Mammary epithelial cell (primary cell): ENCODE measurements at places on chromosomes 3 and 15. TPM values are rescaled to one million over a fixed set of nuclear protein-coding genes. Genes with fewer than 3 reads are reported as not detected.

DNA sequence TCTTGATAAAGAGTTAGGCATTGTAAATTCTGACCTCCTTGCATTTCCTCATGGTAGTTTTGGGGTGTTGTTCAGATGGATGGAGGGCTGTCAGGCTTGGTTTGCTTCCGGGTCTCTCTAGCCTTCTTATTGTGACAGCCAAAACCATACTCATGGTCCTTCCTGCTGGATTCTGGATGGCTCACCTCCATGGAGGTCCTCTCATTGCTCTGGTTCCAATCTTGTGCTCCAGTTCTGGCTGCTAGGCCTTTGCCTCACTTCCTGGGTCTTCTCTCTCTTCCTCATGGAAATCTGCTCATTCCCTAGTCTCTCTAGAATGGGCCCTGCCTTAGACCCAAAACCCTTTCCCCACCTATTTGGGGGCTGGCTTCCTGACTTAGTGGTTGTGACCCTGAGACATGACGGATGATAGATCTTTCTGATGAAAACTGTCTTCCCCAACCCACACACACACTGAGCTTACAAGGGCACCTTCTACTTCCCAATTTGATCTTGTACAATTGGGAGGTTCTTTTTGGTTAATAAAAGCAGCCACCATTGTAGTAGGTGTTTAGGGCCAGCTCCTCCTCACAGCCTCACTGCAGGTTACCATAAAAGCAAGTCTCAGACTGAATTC is 66.2 kb upstream of the XCR1 start:
- DNase-seq, result no peak

DNA sequence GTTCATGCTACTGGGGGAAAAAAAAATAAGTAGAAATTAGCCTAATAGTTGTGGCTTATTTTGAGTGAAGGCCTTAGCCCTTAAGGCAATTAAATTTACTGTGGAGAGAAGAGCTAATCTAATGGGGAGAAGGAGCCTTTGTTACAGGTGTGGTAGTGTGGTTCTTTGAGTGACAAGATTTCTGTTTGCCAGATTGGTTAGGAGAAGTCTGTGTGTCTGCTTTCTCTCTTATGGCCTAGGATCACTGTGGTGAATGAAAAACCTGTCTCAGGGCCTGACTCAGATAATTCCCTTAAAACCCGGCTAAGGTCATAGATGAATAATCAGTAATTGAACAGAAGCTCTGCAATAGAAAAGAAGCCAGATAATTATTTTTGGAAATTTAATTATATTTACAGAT is 27.0 kb downstream of the OPA1 start:
- no peak for DNase-seq

DNA sequence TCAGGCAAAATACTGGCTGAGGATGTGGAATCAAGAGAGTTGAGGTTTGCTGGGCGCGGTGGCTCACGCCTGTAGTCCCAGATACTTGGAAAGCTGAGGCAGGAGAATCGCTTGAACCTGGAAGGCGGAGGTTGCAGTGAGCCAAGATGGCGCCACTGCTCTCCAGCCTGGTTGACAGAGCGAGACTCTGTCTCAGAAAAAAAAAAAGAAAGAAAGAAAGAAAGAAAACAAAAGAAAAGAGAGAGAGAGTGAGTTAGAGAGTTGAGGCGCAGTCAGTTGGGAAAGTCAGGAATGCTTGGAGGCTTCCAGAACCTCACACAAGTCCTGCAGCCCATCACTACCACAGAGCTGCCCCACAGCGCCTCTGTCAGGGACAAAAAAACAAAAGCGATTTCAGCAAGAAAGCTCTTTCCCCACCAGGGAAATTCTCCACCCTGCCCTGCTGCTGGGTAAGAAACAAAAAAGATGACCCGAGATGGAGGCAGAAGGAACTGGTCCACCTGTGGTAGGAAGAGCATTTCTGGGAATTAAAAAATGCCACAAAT is 13.8 kb downstream of the HDC start:
- DNase-seq, result no peak

DNA sequence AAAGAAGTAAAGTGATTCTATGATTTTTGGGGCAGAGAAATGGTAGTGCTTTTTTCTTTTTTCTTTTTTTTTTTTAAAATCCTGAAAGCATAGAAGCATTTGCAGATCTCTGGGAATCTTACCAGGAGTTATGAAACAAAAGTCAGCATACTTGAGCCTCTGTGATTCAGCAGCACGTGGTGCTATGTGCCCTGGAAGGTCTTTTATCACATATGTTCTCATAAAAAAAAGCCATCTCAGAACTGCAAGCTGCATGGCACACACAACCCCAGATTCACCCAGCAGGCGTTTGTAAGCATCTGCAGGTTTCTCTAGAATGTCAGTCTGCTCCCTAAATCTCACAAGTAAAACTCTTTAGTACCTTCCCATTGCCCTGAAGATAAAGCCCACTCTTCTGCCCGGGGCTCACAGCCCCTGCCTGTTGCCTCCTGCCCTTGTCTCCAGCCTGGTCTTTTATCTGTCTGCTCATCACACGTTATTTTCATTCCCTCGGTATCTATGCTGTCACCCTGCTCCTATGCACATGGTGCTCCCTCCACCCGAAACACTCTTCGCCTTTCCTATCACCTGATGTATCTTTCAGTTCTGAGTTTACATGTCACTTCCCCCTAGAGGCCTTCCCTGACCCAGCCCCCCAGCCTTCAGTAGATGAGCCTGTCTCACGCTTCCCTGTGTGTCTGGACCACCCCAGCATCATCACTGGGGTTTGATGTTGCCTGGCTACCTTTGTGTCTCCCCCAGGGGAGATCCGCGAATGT is 72.4 kb downstream of the CHDH start:
- DNase-seq, result peak; percentile 40

DNA sequence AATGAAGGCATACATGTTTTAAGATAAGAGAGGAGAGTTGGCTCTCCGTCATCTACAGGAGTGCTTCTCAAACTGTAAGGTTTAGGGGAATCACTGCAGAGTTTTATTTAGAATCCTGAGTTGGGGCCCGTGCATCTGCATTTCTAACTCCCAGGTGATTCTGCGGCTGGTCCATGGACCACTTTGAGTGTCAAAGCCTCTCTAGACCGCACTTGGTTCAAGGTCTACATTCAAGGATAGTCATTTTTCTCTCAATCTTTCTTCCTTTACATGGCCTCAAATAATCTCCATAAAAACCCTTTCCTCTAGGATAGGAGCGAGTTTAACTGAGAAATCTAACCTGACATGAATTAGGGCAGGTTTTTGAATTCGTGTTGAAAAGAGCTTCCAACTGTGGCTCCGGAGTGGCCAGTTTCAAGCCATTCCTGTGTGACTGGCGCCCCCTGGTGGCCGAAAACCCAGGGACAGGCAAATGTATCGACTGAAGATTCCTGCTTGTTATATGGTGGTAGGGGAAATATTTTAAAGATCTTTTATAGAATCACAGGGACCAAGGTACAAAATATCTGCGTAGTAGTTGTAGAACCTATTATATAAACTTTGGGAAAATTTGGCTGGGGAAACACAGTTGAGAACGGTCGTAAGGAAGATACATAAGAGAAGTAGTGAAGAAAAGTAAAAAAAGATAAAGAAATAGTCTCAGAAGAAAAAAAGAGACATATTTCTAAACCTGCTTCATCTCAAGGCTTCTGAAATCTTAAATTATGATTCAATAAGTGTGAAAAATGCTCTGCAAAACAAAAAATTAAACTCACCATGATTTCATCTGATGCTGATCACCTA is 11.9 kb downstream of the GABRR3 start:
- peak; percentile 46 for DNase-seq

DNA sequence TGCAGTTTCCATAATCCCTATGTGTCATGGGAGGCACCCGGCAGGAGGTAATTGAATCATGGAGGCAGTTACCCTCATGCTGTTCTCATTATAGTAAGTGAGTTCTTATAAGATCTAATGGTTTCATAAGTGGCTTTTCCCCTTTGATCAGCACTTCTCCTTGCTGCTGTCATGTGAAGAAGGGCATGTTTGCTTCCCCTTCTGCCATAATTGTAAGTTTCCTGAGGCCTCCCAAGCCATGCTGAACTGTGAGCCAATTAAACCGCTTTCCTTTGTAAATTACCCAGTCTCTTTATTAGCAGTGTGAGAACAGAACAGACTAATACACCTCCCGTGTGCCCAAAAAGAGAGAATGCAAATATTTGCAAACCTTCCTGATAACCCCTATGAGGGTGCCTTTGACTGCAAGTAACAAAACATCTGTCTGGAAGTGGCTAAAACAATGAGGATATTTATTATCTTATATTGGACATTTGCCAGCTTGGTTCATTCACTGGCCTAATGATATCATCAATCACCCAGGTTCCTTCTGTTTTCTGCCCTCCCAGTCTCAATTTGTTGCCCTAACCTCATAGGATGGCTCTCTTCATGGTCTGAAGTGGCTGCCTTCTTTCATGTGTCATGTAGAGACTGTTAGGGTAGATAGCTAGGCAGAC is 68.7 kb downstream of the BHLHE40 start:
- DNase-seq, result no peak

DNA sequence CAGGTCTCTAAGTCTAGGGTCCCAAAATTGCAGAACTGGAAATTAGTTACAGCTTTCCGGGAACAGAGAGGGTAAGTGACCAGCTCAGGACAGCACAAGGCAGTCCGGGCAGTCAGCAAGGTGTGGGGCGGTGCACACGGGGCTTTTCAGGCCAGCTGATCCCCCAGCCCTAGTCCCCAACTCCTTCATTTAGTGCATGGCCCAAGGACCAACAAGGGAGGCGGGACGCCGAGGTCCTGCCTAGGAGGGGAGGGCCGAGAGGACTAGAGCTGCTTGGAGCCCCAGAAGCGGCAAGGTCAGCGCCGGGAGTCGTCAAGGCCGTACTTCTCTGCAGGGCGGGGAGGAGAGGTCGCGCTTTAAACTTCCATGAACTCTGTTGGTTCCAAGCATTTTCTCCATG is 2.0 kb upstream of the PDE8A start:
- DNase-seq, result no peak

- DNase-seq, result no peak
Measured at GRCh38 chr3:105662306-105662705, 206.5 kb downstream of the CBLB start.

- no peak for DNase-seq
Measured at GRCh38 chr3:177147790-177148189, 49.5 kb downstream of the TBL1XR1 start.

DNA sequence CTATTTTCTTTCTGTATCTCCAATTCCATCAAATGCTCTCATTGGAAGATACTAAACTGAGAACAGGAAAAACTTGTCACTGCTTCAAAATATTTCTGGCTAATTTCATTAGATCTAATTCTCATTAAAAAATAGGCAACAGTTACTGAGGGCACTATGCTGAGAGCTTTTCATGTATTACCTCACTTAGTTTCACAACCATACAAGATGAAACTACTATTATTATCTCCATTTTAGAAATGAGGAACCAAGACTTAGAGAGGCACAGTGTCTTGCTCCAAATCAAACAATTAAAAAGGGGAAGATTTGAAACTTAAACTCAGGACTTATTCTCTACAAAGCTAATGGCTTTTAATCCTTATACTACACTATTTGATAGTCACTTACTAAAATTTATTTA is 7.2 kb upstream of the OTOL1 start:
- DNase-seq, result no peak

- DNase-seq, result no peak
Measured at GRCh38 chr3:117622171-117622841, 912.7 kb downstream of the TUSC7 start.

- no peak for DNase-seq
Measured at GRCh38 chr3:184381261-184382224, 1.7 kb downstream of the CHRD start.

DNA sequence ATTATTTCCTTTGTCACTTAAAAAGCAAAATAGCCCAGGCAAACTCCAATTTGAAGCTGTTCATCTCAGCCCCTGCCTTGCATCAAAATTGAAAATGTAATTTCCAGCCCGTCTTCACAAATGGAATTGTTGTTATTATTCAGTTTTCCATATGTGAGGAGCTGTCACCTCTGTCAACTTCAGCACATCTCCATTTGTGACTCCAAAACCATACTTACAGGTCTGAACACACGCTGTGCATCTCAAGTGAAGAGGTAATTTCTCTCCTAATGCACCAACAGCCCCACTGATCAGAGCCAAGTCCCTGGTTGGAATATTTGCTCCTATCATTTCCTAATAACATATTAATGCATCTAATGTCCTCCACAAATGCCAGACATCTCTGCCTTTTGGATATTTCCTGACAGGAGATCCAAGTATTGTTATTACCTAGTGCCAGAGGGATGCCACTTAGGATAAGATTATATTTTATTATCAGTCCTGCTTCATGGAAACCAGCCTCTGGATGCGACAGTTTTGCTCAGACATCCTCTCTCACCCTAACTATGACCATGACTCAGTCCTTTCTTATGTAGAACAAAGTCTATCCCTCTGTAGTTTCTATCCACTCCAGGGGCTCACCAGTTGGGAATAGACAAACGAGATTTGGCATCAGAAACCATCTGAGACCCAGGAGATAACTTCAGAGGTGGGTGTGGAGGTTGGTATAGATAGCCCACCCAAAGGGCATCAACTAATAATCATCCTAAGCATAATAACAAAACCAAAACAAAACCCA is 379.8 kb downstream of the VPS13C start:
- DNase-seq, result no peak

DNA sequence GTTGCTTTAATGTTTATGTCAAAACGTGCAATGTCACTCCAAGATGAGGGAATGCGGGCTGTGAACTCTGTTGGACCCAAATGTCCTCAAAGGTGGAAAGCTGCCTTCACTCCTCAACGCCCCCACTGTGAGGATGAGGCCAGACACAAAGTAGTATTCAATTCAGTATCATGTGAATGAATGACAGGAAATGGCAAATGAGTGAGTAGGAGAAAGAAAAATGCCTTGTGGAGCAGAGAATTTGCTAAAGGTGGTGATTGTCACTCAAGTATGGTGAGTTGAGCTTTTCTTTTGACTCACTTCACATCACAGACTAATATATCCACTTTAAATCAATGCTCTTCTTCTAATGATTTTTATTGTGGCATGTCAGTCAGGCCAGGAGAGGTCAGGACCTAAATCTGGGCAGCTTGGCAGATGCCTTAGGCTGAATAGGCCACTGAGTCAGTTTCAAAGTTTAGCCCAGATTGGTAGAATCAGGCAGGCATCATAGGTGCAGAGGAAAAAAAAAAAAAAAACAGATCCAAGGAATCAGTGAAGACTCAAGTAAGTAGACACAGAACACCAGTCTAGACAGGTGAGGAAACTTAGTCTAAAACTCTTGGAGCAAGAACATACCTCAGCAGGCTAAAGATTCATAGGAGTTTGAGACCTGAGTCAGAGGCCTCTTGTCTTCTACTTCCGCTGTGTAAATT is 71.0 kb upstream of the ZBED2 start:
- peak; percentile 55 for DNase-seq

- DNase-seq, result no peak
Measured at GRCh38 chr3:109396806-109397205, 59.5 kb upstream of the DPPA4 start.

DNA sequence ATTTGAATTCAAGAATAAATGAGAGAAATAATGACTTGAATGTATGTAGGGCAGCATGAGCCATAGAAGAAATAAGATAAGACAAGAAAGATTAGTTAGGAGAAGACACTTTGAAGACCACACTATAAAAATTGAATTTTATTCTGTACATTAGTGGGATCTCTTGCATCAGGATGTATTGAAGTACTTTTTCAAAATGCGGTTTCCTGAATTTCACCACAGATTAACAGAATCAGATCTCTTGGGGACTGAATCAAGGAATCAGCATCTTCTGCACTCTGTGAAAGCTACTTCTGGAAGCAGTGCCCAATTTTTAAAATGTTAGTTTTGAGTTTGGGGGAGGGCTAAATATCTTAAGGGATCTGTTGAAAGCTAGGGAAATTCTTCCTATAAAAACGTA is 763.9 kb upstream of the GOLIM4 start:
- DNase-seq, result no peak

TFDP2 gene
- 28.6 and 43.4 TPM in 2 replicates for total RNA-seq

FAM107A gene
- total RNA-seq, result not detected in 2 replicates

RPL32 gene
- 1,631 and 1,717 TPM in 2 replicates for total RNA-seq

MORC1 gene
- total RNA-seq, result not detected

DUOXA2 gene
- not detected in 2 replicates for total RNA-seq

TRAIP gene
- total RNA-seq, result 1.7 TPM
